ENCODE measurements at places on chromosomes 6 and 20.
A peak's percentile ranks its signal among the peaks of the same experiment; 100 is the strongest.

DNA sequence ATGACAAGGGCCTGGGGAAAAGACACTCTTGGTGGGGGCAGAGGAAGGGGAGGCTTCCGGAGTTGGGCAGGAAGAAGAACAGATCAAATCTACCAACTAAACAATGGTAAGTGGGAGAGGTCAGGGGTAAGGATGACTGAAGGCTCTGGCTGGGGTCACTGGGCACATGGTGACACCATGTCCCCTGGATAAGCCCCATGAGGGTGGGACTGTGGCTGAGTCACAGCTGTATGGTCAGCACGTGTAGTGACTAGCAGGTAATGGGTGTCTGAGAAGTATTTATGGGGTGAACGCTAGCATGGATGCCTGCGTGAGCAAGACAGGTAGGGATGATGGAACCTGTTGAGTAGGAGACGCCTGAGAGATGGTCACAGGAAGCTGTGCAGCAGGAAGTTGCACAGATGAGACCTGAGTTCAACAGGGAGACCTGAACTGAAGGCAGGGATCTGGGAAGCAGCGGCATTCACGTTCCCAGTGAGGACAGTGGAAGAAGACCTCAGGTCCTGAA lies 64.5 kb upstream of the SNX9 start:
- no peak for DNase-seq

DNA sequence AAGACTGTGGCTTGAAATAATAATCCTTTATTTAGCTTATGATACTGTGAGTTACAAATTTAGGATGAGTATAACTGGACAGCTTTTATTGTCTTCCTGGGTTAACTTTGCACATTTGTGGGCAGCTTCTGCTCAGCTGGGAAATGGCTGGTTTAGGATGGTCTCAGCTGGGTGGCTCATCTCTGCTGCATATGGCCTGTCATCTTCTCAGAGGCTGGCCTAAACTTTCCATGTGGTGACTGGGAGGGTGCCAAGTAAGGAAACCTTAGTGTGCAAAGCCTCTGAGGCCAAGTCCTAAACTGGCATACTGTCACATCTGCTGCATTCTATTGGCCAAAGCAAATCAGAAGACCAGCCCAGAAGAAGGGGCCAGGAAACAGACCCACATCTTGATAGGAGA lies 40.2 kb downstream of the BTBD3 start:
- DNase-seq: no peak

- DNase-seq: no peak
Measured at GRCh38 chr6:52494298-52495072, 74.3 kb downstream of the EFHC1 start.

DNA sequence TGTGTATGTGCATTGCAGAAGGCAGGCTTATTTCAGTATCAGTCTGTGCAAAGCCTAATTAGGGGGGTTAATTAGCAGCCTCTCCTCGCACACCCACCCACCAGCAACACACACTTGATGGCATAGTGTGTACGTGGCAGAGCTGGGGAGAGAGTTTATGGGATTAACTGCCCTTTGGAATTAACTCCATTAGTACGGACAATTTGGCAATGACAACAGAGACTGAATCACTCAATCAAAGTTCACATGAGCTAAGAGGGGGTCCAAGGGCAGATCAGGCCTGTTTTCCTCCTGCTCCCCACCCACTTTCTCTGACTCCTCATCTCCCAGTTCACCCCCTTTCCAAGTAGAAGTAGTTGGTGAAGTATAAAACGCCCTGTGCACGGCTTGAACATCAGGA lies 69.5 kb downstream of the LRFN2 start:
- no peak for DNase-seq

DNA sequence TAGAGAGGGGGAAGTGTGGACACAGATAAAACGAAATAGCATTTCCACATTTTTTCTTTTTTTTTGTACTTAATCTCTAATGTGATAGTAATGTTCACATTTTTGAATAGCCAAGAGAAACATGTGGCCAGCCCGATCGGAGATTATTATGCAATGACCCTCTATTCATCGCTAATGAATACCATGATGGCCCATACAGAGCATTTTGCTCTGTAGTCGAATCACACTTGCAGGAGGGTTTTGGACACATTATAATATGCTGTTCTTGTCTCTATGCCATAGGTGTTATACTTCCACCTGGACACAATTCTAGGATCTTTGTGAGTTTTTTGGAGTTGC lies 60.1 kb downstream of the MTHFD1L start:
- no peak for DNase-seq

DNA sequence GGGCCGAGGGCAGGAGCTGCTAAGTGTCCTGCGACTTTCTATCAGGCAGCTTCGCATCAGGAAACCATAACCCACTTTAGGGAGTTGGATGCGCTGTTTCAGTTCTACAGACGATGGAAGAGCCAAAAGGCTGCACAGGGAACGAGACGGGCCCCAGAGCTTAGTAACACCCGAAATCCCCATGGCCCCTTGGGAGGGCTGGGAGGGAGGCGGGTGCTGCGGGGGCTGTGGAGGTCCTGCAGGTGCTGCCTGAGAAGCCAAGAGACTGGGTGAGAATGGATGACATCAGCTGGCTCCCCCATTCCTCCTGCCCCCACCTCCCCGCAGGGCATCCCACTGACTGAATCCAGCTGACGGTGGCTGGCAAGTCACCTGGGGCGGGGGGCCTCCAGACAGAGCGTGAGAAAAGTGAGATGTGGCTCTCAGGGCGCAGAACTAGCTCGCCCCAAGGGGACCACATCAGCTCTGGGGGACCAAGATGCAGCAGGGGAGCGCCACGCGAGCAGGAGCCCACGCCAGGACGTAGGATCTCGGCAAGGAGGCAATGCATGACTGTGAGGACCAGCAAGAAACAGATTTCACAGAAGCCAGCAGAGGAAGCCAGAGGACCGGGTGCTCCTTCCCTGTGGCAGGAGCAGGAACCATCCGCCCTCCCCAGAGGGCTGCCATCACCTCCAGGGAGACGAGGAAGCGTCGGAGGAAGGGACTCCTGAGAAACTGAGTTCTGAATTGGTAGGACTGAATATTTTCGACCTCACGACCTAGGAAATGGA lies 36.8 kb downstream of the PNLDC1 start:
- no peak for DNase-seq

GRCh38 chr6:142551274-142551811 lies 249.5 kb downstream of the ADGRG6 start:
- DNase-seq: no peak

- no peak for DNase-seq
Measured at GRCh38 chr6:55276745-55277530, 50.3 kb upstream of the GFRAL start.

- peak; percentile 25 for DNase-seq
Measured at GRCh38 chr20:19628570-19629134, 129.4 kb upstream of the RIN2 start.

DNA sequence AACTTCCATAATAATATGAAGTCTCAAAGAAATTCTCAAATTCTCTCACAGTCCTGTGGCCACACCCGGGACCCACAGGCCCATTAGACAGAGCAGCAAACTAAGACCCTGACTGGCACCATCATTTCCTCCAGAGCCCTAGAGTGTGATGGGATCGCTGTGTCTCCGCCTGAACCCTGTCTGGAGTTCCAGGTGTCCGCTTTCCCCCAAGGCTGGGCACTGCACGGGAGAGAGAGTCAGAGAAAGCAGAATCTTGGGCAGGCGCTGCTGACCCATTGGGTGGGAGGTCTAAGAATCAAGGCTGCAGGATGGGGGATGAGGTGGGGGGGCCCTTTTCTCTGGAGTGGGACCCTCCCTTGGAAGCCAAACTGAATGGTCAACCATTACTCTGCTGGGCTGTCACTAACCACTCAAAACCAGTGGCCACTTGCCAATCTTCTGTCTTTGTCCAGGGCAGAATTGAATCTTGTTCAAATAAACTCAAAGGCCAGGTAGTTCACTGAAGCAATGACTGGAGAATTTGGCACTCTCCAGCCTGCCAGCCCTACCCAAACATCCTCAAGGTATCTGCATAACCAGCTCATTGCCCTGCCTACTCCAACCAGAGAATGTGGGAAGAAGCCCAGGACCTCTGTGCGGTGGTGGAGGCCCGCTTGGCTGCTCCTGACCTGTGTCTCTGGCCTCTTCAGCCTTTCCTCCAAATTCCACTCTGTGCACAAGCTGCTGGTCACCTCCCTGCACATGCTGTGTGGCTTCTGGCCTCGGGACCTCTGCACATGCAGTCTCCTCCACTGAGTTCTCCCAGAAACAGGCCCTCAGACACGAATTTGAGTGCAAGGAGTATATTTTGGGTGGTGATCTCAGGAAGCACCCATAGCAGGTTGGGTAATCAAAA lies 141.1 kb downstream of the CEBPB start:
- no peak for DNase-seq

GRCh38 chr6:12269110-12269509 lies 21.1 kb upstream of the EDN1 start:
- DNase-seq: no peak

- no peak for DNase-seq
Measured at GRCh38 chr6:169832247-169832948, 81.0 kb downstream of the ERMARD start.

DNA sequence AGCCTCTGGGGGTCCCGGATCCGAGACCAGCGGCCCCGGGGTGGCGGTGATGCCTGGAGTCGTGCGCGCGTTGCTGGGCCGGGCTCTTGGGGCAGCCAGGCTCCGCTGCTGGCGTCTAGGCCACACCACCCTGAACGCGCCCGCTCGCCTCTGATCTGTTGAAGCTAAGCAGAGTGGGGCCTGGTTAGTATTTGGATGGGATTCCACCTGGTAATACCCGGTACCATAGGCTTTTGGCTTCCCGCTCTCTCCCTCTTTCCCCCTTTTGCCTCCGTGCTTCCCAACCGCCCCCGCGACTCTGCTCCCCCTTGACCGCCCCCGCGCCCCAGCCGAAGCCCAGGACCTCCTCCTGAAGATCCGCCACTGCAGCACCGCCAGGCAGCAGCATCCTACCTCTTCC lies 1383.5 kb upstream of the DEFB115 start:
- no peak for DNase-seq

DNA sequence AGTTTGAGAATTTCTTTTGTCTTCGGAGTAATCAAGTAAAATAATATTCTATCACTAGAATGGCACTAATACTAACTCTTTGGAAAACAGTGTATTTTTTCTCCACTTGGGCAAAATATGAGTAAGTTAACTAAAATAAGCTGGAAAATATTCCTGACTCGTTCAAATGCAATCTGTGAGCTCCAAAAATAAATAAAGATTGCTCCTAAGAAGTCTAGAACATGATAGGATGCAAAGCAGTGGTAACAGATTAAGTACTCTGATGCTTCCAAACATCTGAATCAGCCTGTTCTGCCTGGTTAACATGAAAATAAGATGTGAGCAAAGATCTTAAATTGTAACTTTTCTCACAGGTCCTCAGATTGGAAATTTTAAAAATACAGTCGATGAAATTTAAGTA lies 285.1 kb upstream of the ID4 start:
- DNase-seq: no peak

GRCh38 chr20:21436205-21436604 lies 38.9 kb upstream of the NKX2-4 start:
- DNase-seq: no peak

GRCh38 chr20:5848711-5849505 lies 98.7 kb downstream of the SHLD1 start:
- no peak for DNase-seq

- no peak for DNase-seq
Measured at GRCh38 chr6:14425805-14426204, 308.2 kb downstream of the CD83 start.

- DNase-seq: no peak
Measured at GRCh38 chr6:7765575-7766325, 39.9 kb downstream of the BMP6 start.

DNA sequence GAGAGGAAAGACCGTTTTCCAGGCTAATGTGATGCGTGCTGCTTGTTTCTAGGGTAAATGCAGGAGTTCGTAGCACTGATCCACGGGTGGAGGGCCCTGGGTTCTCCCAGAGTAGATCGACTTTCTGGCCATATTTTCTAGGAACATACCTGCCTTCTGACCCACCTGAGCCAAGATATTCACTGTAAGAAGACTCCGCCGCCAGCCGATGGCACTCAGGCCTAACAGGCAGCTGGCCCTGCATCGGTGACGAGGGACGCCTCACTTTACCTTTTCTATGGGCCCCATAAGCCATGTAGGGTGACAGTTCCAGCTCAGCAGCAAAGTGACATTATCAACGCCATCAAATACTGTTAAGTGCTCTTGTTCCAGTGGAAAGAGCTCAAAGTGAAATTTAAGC lies 30.2 kb upstream of the FRMD1 start:
- DNase-seq: no peak

GRCh38 chr6:165573671-165574070 lies 89.4 kb downstream of the PDE10A start:
- no peak for DNase-seq

All from CMK (cell line).